ENCODE measurements at places on chromosomes 4 and X. TPM values are rescaled to one million over a fixed set of nuclear protein-coding genes. Genes with fewer than 3 reads are reported as not detected.

- no peak for DNase-seq
Observed at GRCh38 chrX:129771266-129771995, 8.3 kb upstream of the SASH3 start.

- DNase-seq, result no peak
Observed at GRCh38 chr4:92333016-92333415, 29.2 kb downstream of the GRID2 start.

DNA sequence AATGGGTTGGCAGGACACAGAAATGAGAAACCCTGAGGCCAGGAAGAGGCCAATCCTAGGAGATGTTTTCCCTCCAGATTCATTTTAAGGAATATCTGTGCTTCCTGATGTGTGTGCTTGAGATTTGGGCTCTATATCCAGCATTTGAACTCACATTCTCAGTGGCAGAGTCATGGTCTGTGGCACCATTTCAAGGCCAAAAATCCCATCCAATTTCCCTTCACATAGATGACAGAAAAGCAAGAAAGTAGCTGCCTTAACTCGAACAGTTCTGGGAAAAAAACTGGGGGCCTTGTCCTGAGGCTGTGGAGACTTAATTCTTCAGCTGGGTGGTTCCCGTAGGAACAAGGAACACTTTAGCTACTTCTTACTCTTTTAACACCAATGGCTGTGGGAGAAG lies 27.4 kb downstream of the TAF7L start:
- no peak for DNase-seq

The OTC gene
- 74.5 TPM for polyA plus RNA-seq

DNA sequence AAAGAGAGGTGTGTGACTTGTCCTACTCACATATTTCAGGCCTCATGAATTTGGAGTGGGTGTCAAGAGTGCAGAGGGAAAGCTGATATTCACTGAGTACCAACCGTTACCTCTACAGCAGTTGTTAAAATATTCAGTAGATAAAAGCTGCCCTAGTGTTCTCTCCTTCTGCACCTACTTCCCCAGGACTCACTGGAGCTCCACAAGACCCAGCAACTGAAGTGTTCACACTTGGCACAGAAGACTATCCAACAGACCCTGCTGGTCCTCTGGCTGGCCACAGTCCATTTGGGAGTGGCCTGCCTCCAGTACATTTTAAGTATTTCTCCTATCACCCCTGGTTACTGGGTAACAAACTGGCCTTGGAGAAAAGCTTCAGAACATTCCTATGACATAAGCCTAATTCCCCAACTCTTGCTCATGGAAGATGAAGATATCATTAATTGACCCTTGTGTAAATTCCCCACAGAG lies 70.8 kb downstream of the PPARGC1A start:
- peak; percentile 18 for DNase-seq

- no peak for DNase-seq
Observed at GRCh38 chrX:10001496-10001895, 34.3 kb downstream of the CLDN34 start.

The PLS3 gene
- 70.8 TPM for polyA plus RNA-seq

- DNase-seq, result no peak
Observed at GRCh38 chr4:183798301-183799253, 106.5 kb upstream of the STOX2 start.

- peak; percentile 59 for DNase-seq
Observed at GRCh38 chr4:1249731-1250526, 999 bp upstream of the CTBP1 start.

GRCh38 chr4:86300516-86300915 lies 59.3 kb downstream of the MAPK10 start:
- DNase-seq, result no peak

The NAT8L gene
- polyA plus RNA-seq, result 1.2 TPM
